ENCODE measurements at places on chromosomes 5 and 9.

GRCh38 chr5:32589416-32589815 is 4.1 kb downstream of the SUB1 start:
- DNase-seq = no peak

- DNase-seq = no peak
Measured at GRCh38 chr9:90802386-90802985, 867 bp downstream of the SYK start.

GRCh38 chr9:105496826-105497225 is 49.0 kb downstream of the FSD1L start:
- DNase-seq = no peak

DNA sequence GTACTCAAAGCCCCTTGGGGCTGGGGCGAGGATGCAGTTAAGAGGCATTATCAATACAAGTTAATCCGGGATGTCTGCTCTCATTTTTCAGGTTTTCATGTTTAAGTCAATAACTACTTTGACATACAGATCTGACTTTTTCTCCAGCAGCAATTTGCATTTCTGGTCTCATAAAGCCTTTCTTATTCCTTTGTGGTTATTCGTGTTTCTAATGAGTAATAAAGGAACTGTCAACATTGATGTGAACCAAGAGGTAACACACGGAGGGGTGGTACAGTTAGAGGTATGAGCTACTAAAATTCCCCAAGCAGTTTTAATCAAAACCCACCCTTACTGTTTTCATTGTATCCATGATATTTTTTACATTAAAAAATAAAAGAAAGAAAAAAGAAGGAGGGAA is 138.0 kb upstream of the NFIB start:
- DNase-seq = no peak

DNA sequence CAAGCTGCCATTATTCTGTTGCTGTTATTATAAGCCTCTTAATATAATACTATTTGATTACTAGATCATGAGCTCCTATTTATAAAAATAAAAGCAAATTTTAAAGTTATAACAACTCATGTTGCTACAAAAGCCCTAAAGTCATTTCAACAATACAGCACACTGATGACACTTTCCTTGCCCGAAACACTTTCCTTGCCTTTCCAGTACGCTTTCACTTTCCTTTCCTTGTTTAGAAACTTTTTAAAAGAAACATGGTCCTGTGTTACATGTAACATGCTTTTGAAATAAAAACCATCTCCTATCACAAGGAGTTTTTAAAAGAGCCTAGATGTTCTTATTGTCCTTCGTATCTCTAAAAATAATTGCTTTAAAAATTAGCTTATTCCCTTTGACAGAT is 688.4 kb downstream of the PTPRD start:
- no peak for DNase-seq

GRCh38 chr9:114088571-114089170 is 10.4 kb downstream of the KIF12 start:
- no peak for DNase-seq

- no peak for DNase-seq
Measured at GRCh38 chr9:38295764-38296163, 96.7 kb upstream of the ALDH1B1 start.

DNA sequence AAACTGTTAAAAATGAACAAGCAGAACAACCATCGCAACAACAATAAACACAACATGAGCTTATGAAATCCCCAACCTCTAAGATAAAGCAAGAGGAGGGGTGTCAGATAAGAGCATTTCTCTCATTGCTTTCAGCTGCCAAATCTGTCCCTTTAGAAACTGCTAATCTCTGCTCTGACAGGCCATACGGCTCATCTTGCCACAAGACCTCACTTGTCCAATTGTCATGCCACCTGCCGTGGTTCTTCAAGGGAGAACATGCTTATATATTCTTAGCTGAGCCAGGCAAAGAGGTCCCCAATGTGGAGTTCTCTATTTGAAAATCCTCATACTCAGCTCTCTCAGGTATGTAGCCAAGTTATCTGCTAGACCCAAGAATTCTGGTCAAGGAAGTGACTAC is 405.0 kb upstream of the TNC start:
- DNase-seq = no peak
